OCI-M1 (cell line): ENCODE measurements at places on chromosomes 5 and 9.
A peak's percentile ranks its signal among the peaks of the same experiment; 100 is the strongest.

DNA sequence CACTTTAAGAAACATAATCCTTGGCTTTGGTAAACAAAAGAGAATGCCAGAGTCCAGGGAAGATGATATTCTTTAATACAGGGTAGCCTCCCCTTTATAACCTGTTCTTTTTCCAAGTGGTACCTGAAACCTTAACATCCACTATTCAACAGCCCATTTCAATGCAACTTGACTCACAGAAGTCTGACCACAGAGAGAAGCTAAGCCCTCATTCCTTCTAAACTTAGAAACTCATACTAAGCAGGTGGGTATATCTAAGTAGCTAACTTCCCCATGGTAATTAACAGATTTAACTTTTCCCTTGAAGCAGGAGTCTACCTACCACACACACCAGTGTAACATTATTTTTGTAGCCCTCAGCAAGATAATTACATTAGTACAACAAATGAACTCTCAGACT, 91.9 kb downstream of the CEMIP2 start:
- peak; percentile 49 for DNase-seq

DNA sequence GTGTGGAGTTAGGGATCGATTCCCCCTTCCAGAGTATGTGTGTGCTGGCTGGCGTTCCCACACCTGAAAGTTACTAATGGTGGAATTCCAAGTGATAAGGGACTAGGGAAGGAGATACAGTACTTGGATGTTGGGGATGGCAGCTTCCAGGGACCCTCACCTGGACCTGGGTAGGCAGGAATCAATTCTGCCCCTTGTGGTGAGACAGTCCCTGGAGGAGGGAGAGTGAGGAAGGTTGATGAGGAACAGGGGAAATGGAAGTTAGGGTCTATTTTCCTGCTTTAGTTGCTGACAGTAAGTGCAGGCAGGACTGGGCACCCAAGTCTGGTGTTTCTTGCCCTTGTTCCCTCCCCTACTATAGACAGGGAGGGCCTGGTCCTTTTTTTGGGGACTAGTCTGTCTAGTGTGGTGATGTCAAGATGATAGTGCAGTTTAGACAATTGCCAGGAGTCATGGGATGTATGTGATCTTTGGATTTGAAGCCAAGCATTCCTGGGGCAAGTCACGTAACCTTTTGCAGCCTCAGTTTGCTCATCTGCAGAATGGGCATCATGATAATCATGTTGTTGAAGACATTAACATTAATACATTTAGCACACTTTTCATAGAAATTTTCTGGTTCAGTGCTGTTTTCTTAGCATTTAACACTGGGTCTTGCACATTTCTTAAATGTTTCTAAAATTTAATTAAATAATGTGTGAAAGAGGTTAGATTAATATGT, 51.7 kb downstream of the DAB2IP start:
- DNase-seq: no peak

- no peak for DNase-seq
These were observed 40.7 kb upstream of the RAD23B start for GRCh38 chr9:107242073-107243030.

- peak; percentile 25 for DNase-seq
These were observed 9.0 kb upstream of the PHF2 start for GRCh38 chr9:93567271-93567959.

DNA sequence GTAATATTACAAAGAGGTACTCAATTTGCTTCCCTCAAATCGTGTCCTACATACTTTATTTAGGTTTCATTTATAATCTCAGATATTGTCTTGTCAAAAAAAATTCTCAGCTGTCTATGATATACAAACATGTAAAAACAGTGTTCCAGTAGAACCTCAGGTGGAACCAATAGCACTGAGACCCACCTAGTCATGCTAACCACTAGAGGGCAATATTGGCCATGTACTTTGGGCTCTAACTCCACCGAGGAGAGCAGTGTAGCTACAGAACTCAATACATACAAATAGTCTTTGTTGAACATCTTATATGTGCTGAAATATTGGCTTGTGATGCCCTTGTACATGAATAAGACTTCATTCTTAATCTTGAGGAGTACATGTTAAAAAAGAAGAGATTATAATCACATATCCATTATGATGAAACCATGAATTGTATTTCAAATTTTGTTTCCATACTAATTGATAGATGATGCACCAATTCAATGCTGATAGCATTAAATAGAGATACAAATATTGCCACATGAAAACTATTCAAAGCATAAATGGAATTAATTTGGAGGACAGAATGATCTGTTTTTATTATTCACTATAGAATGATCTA, 71.2 kb upstream of the CNTLN start:
- peak; percentile 59 for DNase-seq

DNA sequence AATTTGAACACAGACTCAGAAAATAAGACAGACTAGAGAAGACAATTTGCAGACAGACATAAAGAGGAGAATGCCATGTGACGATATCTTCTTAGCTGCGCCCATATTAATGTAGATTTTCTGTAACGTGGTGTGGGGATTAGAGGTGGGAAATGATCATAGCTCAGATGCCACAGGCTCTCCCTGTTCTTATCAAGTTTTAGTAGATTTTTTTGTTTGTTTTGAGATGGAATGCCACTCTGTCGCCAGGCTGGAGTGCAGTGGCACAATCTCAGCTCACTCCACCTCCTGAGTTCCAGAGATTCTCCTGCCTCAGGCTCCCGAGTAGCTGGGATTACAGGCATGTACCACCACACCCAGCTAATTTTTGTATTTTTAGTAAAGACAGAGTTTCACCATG, 59.4 kb downstream of the VPS13A start:
- no peak for DNase-seq

- no peak for DNase-seq
These were observed 112.5 kb downstream of the SLC25A46 start for GRCh38 chr5:110851357-110851756.

DNA sequence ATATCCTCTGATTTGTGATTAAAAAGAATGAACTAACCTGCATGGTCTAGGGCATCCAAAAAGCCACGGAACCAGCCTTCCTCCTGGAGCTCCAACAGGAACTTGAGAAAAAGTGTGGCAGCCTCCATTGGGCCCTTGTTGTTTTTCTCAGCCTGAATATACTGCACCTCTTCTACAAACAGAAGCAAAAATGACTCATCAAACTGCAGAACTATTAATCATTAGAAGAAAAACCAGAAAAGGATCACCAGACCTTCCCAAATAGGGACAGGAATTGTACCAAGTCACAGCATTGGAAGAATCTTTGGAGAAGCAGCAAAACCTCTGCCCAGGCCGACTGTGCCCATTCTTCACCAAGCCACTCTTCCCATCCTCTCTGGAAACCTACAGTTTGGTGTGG, 25.2 kb downstream of the RIGI start:
- no peak for DNase-seq

DNA sequence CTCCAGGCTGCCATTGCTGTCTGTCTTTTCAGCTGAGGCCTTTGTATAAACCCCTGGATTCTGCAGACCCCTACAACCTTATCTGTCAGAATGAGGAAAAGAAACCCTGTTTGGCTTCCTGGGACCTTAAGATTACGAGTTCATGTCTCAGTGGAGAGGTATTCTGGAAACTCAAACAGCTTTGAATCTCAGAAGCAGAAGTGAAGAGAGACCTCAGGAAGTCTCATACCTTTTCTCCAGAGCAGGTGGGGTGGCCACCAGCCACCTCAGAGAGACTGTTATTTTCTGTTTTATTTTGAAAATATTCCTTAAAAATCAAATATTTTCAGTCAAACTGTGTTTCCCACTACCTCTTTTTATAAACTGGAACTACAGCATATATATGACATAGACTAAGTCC, 457.5 kb downstream of the TMEM232 start:
- DNase-seq: peak; percentile 10

DNA sequence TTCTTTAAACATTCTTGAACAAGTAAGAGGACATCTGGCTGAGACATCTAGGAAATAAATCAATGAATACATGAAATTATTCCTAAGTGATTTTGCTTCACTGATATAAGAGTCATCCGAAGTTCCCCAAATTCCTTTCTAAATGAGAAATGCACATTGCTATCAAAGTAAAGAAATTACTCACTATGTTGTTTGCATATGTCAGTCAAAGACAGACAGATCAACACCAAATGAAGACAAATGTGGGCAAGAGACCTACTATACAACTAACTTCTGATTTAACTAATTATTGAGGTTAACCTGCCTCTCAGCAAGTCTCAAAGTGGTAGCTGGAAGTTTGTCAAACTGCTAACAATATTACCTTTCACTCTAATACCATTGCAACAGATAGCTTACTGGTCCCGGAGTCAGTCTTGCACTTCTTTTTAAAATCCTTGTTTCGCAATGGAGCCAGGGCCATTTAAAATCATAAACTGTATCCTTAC, 13.2 kb downstream of the TUT7 start:
- DNase-seq: no peak

DNA sequence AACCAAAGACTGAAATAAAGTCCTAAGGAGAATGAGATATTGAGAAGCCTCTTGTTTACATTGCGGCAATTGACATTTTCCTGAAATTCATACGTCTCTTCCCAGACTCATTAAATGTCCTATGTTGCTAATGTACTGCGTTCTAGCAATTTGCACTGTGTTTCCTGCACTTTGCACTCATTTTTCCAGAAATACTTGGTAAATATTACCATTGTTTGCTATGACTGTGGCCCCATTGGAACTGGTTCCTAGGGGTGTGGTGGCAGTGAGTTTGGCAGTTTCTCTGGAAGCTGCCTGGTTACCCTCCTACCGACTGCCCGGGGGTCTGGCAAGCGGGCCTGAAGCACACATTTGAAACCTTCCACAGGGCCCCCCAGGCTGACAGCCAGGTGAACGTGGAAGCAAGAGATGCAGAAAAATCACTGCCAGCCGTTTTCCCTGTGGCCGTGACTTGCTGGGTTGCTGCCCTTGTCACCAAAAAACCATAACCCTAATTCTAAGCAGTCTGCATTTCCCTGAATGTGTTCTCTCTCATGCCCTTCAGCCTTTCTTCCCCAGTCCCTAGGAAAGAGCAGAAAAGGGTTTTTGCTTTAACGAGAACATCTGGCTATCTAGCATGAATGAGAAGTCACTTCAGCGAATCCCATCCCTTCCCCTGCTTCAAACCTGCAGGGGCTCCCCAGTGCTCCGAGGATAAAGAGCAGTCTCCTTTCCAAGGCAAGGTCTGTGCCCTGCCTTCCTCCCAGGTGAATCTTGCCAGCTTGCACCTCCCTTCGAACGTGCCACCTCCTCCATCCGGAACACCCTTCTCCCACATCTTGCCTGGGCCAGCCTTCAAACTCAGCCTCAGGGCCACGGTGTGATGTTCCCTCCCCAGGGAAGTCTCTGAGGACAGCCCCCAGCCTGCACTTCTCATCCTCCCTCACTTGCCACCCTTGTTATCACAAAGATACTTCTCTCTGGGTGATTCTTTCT, 84.2 kb downstream of the AK8 start:
- no peak for DNase-seq

- peak; percentile 42 for DNase-seq
These were observed at the start of gene ZDHHC21 for GRCh38 chr9:14693251-14693861. Gene ZDHHC21 (minus strand): TSS chr9:14693432. CDS start chr9:14674340, 19,092 bp downstream.

DNA sequence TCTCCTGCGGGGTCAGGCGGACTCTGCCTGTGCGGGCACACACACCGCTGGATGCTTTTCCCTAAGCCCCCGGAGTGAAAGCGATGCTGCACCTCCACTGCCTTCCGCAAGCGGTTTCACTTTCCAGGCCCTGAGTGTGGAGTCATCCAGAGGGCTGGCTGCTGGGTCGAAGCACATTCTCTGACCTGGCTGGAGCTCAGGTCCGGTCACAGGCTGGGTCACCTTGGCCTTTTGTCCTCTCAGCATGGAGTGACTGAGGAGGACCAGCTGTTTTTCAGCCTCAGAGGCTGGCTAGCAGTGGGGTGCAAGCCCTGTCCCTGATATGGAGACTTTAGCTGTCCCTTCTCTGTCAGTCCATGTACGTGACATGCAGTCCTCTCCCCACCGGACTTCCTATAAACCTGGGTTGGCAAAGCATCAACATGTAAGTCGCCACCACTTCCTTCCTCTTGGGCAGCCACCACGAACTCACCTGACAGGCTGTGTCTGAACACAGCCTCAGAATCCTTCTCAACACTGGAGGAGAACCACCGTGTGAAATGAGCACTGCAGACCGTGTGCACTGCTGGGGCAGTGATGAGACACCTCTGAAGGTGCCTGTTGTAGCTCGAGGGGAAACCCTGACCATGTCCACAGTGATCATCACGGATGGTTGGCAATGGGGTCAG, 51.3 kb downstream of the GADD45G start:
- no peak for DNase-seq

DNA sequence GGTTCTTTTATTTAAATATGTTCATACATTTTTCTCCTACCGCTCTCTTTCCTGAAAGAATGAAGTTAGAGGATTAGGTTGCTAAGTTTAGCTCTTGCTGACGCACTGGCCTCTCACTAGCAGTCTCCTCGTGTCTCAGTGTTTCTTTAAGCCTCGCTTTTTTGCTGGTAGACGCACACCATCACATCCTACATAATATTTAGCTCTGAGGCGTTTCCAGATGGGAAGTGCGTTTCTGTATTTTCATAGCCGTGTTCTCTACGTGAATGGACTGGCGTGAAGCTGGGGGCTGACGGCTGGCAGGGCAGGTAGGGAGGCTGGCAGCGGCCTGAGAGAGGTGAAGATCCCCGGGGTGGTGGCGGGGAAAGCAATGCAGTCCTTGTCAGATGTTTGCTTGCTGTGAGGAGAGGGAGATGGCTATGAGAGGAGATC, 79.2 kb upstream of the SPRY4 start:
- no peak for DNase-seq

- DNase-seq: no peak
These were observed 15.1 kb downstream of the CFAP77 start for GRCh38 chr9:132424857-132425674.

DNA sequence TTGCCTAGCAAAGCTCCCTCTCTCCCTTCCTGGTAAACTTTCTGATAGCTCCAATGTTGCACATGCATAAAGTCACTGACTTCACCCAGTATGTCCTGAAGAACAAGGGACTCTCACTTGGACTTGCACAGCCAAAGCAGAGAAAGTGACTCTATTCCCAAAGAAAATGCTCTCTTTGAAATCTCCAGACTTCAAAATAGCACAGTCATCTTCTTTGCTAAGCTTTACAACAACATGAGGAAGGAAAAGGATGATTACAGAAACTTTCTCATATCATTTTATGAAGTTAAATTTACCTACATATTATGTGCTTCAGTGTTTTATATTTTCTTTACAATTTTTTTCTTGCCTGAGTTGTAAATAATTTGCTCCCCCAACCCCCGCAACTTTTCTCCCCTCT, 264.6 kb downstream of the PJA2 start:
- DNase-seq: no peak

DNA sequence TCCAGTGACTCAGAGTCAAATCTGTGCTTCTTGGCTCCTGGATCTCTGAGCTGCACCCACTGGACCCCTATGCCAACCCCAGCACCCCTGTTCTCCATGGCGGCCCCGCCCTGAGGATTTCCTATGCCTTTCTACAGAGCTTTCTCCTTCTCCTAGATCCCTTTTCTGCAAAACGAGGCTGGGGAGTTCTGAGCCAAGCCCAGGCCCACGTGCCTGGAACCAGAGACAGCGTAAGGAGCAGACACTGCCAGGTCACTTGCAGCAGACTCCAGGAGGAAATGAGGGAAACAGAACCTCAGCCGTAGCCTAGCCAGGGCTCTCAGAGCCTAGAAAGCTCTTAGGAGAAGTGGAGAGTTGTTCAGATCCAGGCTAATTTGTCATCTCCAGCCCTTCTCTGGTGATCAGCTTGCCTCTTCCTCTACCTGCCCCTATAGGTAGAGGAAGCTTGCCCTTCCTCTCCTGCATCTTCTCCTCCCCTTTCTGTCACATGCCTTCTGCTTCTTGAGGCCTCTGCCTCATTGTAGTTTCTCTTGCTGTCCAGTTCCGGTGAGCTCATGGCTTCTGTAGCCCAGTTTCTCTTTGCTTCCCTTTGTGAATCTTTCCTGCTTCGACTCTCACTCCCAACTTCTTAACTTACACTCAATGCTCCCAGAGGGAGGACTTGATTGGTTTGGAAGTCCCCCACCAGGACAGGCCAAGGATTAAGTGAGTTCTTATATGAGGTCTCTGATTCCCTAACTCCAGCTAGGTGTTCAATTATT, 163.4 kb downstream of the RGS3 start:
- DNase-seq: no peak
